ENCODE measurements at places on chromosomes 1 and 21. TPM values are rescaled to one million over a fixed set of nuclear protein-coding genes. Genes with fewer than 3 reads are reported as not detected.
A peak's percentile ranks its signal among the peaks of the same experiment; 100 is the strongest.

The GBP7 gene
- not detected for total RNA-seq

The OR2L5 gene
- not detected for total RNA-seq

DNA sequence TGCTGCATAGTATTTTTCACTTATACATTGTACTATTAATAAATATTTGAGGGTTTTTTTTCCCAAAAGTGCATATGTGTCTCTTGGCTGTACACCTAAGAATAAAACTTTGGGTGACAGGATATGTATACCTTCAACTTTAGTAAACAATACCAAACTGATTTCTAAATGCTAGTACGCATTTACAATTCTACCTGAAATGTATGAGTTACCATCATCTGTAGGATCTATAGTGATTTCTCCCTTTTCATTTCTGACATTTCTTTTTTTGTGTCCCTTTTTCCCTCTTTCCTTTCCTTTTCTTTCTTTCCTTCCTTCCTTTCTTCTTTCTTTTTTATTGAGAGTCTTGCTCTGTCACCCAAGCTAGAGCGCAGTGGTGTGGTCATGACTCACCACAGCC is 16.7 kb upstream of the BMP8B start:
- no peak for DNase-seq

GRCh38 chr1:206575165-206575893 is 36.9 kb downstream of the EIF2D start:
- DNase-seq = peak; percentile 63

DNA sequence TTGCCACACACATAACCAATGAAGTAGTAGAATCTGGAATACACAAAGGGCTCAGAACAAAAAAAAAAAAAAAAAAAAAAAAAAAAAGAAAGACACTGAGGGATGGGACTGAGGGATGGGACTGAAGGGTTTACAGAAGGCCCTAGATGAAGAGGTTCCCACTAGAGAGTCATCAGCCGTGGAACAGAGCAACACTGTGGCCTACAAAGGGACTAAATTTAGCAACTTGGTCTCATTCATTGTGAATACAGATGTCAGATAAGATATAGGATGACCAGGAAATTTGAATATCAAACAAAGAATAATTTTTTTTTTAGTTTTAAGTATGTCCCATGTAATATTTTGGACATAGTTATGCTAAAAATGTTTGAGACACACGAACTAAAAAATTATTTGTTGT is 62.1 kb downstream of the GLUL start:
- no peak for DNase-seq
